DND-41 (cell line): ENCODE measurements at places on chromosomes 4 and X.

GRCh38 chr4:147756417-147756816 is 24.5 kb downstream of the ARHGAP10 start:
- no peaks in the 10 kb centered on the region for H3K36me3 ChIP-seq
- no peak for DNase-seq
- H3K27me3 ChIP-seq = no peaks in the 10 kb centered on the region
- no peaks in the 10 kb centered on the region for H3K4me1 ChIP-seq
- H3K27ac ChIP-seq = no peak overlapping the region

- H3K27me3 ChIP-seq = peaks cover 4% of the 10 kb centered on the region
- no peaks in the 10 kb centered on the region for H3K4me1 ChIP-seq
- H3K27ac ChIP-seq = no peak overlapping the region
- no peaks in the 10 kb centered on the region for H3K36me3 ChIP-seq
- no peak for DNase-seq
- no peak overlapping the region for H3K4me3 ChIP-seq
Measured at GRCh38 chr4:57078685-57079521, 31.3 kb downstream of the IGFBP7 start.

DNA sequence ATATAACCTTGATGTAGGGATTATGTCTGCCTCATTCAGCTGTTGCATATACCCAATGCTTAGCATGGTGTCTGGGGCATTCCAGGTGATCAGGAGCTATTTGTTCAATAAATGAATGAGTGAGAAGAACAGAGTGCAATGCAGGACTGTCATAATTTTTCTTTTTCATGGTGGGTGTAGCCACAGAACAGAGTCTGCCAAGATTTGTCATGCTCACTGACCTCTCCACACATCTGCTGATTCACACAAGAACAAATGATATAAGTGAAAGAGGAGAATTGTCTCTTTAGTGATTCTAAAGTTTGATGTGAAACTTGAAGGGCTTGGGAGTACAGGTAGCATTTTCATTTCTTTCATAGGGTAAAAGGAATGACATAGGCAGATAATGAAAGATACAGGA is 64.4 kb upstream of the TEX13D start:
- DNase-seq = no peak
- peaks cover 9% of the 10 kb centered on the region for H3K4me1 ChIP-seq
- H3K36me3 ChIP-seq = no peaks in the 10 kb centered on the region
- no peak overlapping the region for H3K4me3 ChIP-seq

DNA sequence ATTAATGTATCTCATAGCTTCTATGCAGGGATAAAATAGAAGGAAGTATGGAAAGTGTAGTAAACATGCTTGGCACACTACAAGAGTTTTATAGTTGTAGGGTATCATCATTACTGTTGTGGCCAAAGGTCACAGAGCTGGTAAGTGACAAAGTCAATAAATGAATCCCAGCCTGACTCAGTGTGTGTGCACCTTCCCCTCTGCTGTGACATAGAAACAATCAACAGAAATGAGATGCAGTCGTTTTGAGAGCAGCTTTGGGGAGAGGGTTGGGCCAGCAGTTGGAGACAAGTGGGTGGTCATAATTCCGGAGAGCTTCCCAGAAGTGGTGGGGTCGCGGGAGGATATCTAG is 82.4 kb upstream of the RBPJ start:
- no peak overlapping the region for H3K27ac ChIP-seq
- H3K27me3 ChIP-seq = peaks cover 2% of the 10 kb centered on the region
- no peak overlapping the region for H3K4me3 ChIP-seq
- no peaks in the 10 kb centered on the region for H3K36me3 ChIP-seq
- no peaks in the 10 kb centered on the region for H3K4me1 ChIP-seq

DNA sequence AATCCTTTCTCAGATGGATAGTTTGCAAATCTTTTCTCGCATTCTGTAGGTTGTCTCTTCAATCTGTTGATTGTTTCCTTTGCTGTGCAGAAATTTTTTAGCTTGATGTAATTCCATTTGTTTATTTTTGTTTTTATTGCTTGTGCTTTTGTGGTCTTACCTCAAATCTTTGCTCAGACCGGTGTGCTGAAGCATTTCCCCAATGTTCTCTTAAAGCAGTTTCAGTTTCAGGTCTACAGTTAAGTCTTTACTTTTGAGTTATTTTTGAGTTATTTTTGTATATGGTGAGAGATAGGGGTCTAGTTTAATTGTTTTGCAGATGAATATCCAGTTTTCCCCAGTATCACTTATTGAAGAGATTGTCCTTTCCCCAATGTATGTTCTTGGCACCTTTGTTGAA is 18.2 kb upstream of the SLC25A14 start:
- H3K27ac ChIP-seq = no peak overlapping the region
- no peaks in the 10 kb centered on the region for H3K36me3 ChIP-seq
- H3K27me3 ChIP-seq = no peaks in the 10 kb centered on the region

DNA sequence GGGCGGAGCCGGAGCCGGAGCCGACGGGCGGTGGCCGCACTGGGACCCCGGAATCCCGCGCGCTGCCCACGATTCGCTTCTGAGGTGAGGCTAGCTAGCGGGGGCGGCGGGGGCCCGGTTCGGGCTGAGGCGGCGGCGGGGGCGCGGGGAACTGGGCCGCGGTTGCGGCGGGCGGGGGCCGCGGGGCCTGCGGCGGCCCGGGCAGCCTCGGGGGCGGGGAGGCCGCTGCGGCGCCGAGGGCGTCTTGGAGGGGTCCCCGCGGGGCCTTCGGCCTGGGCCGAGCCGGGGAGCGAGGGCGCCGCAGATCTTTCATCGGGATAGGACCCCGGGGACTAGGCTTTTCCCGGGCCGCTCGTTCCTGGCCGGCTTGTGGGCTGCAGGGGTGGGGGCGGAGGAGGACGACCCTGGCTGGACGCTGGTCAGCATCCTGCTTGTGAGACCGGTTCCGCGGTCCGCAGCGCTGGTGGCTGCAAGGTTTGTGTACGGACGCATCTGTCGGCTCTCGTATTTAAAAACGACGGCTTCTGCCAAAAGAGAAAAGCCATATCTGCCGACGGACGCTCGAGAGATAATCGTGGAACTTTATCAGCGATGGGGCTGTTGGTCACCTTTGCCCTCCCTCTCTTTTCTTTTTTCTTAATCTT is 419 bp downstream of the ADD1 start:
- no peaks in the 10 kb centered on the region for H3K27me3 ChIP-seq
- H3K4me3 ChIP-seq = peak overlapping the region; percentile 97
- H3K27ac ChIP-seq = peak overlapping the region; percentile 71
- H3K4me1 ChIP-seq = peaks cover 45% of the 10 kb centered on the region

GRCh38 chr4:62487016-62487415 is 1286.9 kb downstream of the ADGRL3 start:
- no peaks in the 10 kb centered on the region for H3K4me1 ChIP-seq
- DNase-seq = no peak
- no peak overlapping the region for H3K27ac ChIP-seq
- no peak overlapping the region for H3K4me3 ChIP-seq
- H3K36me3 ChIP-seq = no peaks in the 10 kb centered on the region
- no peaks in the 10 kb centered on the region for H3K27me3 ChIP-seq

DNA sequence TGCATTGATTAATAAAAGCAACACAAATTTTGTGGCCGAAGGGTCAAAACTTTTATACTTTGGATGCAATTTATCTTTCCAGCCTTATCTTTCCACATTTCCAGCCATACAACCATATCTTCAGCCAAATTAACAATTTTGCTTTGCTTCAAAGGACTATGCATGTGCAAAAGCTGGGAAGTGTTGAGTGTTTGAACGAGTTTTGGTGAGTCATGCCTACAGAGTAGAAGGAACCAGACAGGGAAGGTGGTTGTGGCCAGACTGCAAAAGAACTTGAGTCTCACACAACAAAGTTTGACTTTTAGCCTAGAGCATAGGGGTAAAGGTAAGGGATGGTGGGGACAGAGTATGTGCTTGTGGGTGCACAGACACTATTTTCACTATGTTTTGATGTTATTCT is 53.0 kb upstream of the GABRA2 start:
- no peaks in the 10 kb centered on the region for H3K4me1 ChIP-seq
- no peak overlapping the region for H3K4me3 ChIP-seq
- no peak overlapping the region for H3K27ac ChIP-seq
- no peak for DNase-seq

- H3K27me3 ChIP-seq = no peaks in the 10 kb centered on the region
- no peak overlapping the region for H3K4me3 ChIP-seq
- DNase-seq = peak; percentile 94
- peaks cover 90% of the 10 kb centered on the region for H3K4me1 ChIP-seq
- H3K36me3 ChIP-seq = peaks cover 48% of the 10 kb centered on the region
Measured at GRCh38 chr4:173252024-173252935, 81.9 kb downstream of the HMGB2 start.

DNA sequence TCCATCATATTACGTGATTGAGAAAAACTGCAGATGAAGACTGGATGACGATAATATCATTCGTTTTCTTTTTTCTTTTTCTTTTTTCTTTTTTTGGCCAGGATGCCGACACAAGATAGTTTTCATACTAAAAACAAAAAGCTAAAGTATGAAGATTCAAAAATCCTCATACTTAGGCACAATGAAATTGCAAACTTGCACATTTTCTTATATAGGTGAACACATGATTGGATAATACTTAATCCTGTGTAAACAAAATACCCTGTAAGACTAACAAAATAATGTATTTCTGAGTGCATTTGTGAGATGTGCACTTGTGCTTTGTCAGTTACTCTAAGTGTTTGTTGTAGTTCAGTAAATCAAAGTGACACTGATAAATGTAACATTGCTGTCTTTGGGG is 568.9 kb downstream of the ANKRD50 start:
- H3K4me3 ChIP-seq = no peak overlapping the region
- H3K27me3 ChIP-seq = no peaks in the 10 kb centered on the region
- no peaks in the 10 kb centered on the region for H3K36me3 ChIP-seq
- no peak overlapping the region for H3K27ac ChIP-seq
- no peak for DNase-seq

DNA sequence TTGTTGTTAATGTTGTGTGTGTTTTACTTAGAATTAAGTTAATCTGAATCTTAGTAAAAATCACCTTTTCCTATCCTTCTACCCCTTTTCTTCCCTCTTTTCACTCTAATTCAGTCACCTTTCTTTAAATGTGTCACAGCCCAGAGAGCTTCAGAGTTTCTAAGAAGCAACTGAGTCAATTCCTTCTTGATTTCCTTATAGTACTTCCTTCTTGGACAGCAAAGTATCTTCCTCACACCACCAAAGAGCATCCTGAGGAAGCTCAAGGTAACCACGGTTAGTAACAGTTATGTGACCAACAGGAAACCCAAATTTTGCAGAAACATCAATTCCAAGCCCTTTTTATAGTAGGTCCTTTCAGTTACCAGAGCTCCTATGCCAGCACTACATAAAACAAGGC is 243.2 kb upstream of the BMP3 start:
- DNase-seq = no peak
- no peak overlapping the region for H3K27ac ChIP-seq
- H3K36me3 ChIP-seq = no peaks in the 10 kb centered on the region
- H3K27me3 ChIP-seq = no peaks in the 10 kb centered on the region
- H3K4me1 ChIP-seq = no peaks in the 10 kb centered on the region

DNA sequence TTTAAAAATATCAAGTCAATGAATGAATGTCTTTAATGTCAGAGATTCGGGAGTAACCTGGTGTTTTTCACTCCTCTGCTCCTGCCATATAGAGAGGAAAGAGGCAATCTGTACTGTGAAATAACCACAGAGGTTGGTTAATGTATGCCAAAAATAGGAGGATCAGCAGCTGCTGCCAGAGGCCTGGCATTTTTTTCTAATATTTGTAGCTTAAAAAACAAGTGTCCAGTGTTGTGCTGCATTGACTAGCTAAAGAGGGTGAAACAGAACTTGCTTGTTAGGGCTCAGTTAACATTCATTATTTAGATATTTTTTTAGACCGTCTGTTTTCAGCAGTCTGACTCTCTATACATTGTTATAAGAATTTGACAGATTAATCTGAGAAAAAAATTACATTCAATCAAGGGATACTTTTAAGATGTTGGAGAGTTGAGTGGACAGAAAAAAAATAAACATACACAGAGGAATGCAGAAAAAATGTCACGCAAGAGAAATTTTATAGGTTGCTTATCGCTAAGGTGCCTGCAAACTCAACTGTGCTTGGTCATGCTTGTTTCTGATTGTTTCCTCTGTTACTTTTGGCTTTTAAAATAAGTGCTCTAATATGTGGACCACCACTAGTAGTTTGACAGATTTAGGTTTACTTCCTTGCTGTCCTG is 392.3 kb upstream of the GALNT7 start:
- no peaks in the 10 kb centered on the region for H3K36me3 ChIP-seq
- no peaks in the 10 kb centered on the region for H3K4me1 ChIP-seq
- no peak overlapping the region for H3K27ac ChIP-seq
- DNase-seq = no peak

- no peak for DNase-seq
- no peaks in the 10 kb centered on the region for H3K27me3 ChIP-seq
- H3K27ac ChIP-seq = no peak overlapping the region
- no peaks in the 10 kb centered on the region for H3K4me1 ChIP-seq
- peaks cover 10% of the 10 kb centered on the region for H3K36me3 ChIP-seq
- no peak overlapping the region for H3K4me3 ChIP-seq
Measured at GRCh38 chr4:25172961-25173915, 13.0 kb upstream of the SEPSECS start.

DNA sequence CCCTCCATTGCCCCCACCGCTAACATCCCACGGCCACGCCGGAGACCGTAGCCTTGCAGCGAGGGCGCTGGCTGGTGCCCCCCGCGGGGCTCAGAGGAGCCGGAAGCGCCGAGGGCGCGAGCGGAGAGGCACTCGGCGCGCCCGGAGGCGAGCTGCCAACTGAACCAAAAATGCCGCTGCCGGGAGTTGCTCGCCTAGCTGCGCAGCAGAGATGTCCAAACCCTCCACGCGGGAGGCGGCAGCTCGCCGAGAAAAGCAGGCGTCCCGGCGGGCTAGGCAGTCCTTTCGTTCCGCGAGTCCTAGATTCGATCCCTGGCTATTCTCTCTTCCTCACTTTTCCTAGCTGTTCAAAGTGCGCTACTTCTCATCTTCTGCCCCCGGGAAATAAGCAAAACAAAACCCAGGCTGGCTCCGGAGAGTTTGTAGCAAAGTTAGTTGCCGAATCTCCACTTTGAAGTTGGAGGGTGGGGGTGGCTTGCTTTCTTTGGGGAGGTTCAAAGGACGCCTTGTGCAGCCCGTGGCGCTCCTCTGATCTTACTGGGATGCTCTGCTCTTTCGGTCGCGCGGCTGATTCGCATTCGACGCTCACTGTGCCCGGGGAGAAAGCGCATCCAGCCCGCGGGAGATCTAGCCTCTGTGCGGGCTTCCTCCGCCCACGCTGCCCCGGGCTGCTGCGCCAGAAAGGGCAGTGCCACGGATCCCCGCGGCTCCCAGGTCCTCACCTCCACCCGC is 723 bp downstream of the NKX6-1 start:
- no peak overlapping the region for H3K4me3 ChIP-seq
- DNase-seq = no peak
- H3K36me3 ChIP-seq = no peaks in the 10 kb centered on the region
- no peak overlapping the region for H3K27ac ChIP-seq
- H3K27me3 ChIP-seq = no peaks in the 10 kb centered on the region
- H3K4me1 ChIP-seq = no peaks in the 10 kb centered on the region
